ENCODE measurements at places on chromosomes 5 and 9.

GRCh38 chr9:36625006-36625615 is 52.4 kb downstream of the MELK start:
- DNase-seq, result no peak

GRCh38 chr9:18629136-18629535 is 155.2 kb downstream of the ADAMTSL1 start:
- no peak for DNase-seq

DNA sequence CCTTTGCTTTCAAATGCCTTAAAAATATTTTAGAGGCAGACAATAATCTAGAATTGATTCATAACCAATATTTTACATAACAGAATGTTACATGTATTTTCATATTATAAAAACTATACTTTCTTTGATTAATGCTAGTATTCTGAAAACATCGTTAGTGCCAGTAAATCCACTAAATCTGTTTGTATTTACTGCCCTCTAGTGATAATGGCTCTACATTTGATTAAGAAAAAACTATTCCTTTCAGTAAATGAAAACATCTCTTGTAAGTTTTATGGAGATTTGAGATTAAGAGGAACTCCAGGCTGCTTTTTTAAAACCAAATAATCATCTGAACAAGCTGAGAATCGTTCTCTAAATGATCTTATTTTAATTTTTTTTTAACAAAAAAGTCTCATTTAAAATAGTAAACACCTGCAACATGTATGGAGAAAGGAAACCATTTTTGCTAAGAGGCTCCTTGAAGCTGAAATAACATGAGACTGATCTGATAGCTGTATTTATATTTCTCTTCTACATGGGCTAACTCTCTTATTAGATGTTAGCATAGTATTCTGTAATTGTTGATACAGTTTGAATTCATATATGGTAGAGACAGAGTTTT is 424.7 kb downstream of the RAB3C start:
- DNase-seq, result peak; percentile 27

- peak; percentile 53 for DNase-seq
These were observed 126.7 kb downstream of the SLC25A46 start for GRCh38 chr5:110865400-110866094.

DNA sequence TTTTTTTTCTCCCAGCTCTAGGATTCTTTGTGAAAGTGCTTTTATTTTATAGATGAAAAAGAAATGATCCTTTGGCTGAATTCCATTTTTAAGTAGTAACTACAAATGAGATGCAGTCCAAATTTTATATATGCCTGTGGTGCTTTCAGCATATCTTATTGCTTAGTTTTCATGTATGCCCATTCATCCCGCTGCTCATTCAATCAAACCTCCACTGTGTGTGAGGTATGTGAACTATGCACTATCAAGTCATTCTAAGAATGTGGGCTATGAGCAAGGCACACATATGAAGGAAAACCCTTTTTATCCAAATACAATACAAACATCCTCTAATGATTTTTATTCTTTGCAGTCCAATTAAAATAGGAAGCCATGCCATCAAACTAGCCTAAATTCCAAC is 1069.1 kb upstream of the DMAC1 start:
- DNase-seq, result no peak

DNA sequence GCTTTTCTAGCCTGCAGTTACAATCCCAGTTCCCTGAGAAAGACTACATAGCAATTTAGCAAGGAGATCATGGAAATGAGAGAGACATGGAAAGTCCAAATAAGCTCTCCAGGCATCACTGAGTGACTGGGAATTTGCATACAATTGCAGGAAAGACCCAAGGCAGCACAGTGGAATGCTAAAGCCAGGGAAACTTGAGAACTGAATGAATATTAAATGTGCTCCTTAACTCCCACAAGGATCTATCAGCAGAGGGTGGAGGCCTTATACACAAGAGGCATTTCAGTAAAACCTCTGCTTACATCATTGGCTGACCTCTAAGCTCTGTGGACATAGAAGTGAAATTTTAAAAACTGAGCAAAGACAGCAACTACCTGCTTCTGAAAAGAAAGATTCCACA is 355.6 kb upstream of the DAB2 start:
- no peak for DNase-seq

GRCh38 chr5:50763846-50764245 is 97.4 kb downstream of the PARP8 start:
- DNase-seq, result peak; percentile 3

DNA sequence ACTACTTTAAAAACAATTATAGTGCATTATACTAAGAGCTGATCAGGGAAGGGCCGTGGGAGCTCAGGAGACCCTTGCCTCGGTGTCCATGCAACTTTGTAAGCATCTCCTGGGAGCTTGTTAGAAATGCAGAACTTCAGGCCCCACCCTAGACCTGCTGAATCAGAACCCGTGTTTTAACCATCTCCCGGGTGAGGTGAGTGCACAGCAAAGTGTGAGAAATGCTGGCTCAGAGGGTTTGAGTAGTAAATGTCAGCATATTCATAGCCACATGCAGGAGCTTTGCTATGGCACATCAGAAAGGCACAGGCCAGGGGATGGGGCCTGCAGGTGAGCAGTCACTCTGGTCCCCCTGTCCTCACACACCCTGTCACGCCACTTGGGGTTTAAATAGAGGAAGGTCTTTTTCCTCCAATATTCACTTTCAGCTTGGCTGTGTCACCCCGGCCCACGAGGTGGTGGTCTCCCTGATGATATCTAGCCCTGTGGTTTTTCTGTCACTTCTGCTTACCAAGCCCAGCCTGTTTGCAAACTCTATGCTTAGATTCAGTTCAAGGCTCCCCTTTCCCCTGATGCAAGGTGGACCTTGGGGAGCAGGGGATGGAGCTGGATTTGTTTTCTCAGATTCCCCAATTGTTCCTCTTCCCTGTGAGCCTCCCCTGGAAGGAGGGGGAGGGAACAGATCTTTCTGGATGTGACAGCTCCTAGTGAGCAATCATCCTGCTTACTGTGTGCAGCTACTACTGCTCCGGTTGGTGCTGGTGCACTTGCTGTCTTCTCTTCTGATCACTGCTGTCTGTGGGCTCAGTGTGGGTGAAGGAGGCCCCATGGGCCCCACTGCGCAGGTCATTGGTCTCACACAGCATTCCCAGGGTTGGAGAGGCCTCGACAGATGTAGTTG is 51.8 kb upstream of the TGFBR1 start:
- DNase-seq, result no peak

- DNase-seq, result no peak
These were observed 50.5 kb downstream of the SEMA4D start for GRCh38 chr9:89447416-89447815.

DNA sequence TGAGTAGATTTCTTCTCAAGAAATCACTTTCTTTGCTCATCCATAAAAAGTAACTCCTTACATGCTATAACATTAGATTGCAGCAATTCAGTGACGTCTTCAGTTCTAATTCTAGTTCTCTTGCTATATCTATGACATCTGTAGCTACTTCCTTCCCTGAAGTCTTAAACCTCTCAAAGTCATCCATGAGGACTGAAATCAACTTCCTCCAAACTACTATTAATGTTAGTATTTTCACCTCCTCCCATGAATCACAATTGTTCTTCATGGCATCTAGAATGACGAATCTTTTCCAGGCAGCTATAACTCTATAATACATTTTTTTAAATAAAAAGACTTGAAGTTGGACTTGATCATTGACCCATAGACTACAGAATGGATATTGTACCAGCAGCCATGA is 46.2 kb upstream of the PRRC1 start:
- no peak for DNase-seq

DNA sequence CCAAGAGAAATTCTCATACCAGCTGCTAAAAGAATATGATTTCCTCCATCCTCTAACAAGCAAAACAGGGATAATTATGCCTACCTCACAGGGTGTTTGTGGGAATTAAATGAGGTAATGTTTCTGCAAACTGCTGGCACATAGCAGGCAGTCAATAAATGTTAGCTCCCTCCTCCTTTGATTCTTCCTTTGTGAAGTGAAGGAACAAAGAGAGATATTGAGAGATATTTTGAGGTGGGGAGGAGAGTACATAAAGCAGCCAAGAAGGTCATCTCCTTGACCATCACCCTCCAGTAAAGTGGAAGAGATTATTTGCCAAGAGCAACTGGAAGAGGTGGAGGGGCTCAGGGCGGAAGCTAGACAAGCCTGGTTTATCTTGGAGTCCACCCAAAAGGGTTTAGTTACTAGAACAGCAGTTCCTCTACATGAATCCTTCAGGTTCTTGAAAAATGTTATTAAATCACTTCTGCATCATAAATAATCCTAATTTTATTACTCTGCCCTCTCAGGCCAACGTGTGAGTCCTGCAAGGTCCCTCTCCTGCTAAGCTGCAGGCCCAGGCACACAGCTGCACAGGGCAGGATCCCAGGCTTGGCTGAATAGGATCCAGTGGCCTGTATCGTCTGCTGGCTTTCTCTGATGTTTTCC is 35.0 kb upstream of the TLE1 start:
- no peak for DNase-seq

DNA sequence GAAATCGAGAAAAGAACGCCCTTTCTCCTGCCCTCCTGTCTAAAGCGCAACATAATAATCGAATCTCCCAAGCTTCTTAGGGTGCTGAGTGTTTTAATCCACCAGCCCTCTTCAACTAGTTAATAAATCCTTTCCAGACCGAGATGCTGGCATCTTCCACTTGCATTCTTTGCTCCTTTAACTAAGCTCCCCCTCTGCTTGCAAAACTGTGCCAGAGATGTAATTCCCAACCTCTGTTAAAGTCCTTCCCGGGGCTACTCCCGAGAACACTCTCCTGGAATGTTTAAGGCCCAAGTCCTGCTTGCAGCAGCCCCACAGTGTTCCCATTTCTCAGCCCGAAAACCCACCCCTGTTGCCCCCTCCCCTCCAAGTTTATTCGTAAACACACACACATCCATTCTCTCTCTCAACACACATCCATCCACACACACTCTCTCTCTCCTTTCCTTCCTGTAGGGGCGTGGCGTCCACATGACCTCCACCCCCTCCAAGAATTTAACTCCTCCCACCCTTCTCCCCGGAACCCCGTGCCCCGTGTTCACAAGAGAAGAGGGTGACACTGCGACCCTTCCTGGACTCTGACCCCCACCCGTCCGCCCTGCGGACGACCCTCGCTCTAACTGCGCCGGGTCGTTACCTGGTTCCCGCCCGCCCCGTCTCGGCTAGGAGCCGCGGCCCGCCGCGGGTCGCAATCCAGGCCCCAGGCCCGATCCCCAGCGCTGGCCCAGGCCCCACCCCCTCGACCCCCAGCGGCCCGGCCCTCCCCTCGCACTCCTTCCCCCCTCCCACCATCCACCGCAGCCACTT is 7.0 kb upstream of the MGAT1 start:
- peak; percentile 93 for DNase-seq

DNA sequence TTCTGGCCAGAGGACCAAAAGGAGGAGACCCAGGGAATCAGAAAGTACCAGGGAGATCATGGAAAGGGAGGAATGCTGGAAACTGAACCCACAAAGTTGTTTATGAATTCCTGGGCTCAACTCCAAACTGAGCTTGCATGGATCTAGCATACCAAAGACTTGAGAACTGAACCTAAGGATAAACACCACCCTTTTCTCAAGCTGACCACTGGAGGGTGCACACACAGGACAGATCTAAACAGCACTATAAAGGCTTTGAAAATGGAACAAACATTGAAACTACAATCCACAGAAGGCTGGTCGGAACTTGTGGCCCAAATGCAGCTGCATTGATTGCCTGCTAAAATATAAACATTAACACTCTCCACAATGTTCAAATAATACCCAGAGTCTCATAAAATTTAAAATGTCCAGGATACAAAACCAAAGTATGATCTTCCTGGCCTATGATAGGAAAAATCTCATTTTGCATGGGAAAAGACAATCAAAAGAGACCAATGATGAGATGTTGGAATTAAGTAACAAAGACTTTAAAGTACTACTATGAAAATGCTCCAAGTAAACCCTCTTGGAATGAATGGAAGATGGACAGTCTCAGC is 15.6 kb upstream of the IRF1 start:
- peak; percentile 45 for DNase-seq

DNA sequence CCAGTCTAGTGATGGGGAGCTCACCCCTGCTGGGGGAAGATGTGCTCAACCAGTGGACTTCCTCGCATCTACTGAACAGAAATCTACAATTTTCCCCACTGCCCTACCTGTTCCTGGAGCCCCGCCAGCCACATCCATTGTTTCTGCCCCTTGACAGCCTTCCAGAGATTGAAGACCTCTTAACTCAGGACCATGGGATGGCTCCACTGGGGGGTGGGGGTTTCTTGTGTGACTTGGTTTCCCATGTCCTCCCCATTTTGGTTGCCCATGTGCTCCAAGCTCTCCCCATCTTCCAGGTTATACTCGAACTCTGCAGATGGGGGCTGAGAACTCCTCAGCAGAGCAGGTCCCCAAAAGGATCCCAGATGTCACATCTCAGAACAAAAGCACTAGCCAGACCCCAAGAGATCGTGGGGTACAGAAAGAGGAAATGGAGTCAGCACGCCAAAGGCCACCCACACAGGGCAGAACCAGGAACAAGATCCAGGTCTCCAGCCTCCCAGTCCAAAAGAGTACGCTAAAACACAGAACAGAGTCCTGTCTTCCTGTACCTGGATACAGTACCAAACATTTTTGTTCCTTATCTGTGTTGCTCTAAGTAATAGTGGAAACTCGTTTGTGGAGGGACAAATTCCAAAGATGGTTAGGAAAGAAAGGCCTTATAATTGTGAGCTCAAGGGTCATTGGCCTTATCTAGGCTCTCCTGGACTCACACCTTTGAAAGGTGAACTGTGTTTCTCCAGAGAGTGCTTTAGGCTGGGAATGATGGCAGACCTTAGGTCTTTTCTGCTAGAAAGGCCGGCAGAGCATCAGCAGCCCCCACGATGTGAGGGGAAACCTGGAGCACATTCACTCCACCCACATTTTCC is 15.8 kb downstream of the CORO2A start:
- no peak for DNase-seq

GRCh38 chr5:142958944-142959682 is 188.9 kb downstream of the ARHGAP26 start:
- peak; percentile 3 for DNase-seq

GRCh38 chr5:76202182-76202581 is 119.0 kb downstream of the SV2C start:
- no peak for DNase-seq

- DNase-seq, result no peak
These were observed 259.6 kb upstream of the NR4A3 start for GRCh38 chr9:99561961-99562565.

DNA sequence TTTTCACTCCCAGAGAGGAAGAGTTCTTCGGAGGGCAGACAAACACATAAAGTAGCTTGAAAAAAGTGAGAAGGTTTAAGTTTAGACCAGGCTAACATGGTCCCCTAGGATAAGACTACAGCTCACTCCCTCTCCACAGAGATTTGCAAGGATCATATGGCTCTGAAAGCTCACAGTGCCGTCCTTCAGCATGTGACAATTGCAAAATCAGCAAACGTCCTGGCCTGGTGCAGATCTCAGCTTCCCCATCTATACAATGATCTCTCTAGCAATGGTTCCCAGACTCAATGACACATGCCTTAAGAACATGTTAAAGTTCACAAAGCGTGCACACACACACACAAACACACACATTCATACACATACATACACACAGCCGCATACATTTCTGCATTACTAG is 327.6 kb downstream of the ACTL7B start:
- no peak for DNase-seq

Measured in NCI-H82 (cell line).